Left ventricle myocardium inferior (tissue), 1 donor: ENCODE measurements at places on chromosomes 3 and 15. TPM values are rescaled to one million over a fixed set of nuclear protein-coding genes. Genes with fewer than 3 reads are reported as not detected.

Gene MEX3B
- 2.5 TPM for total RNA-seq

Gene CRABP1
- not detected for total RNA-seq

DNA sequence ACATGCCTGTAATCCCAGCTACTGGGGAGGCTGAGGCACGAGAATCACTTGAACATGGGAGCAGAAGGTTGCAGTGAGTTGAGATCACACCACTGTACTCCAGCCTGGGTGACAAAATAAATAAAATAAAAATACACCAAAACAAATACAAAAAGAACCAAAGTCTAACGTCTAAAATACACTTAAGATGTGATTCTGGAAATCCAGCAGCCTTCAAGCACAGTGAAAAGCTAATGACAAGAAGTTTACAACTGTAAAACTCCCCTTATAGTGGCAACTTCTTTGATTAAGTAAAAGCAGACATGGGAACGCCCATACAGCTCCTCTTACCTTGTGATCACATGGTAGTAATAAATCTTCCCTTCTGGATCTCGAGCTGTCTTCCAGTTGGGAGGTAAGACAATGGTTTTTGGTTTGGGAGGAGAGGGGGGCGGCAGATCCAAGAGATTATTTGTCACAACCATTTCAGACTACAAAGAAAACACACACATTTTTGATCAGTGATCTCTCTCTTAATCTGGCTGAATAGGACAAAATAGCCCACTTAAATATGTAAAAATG lies 62.8 kb downstream of the NBEAL2 start:
- no peaks in the 10 kb centered on the region for H3K4me1 ChIP-seq
- H3K4me3 ChIP-seq: no peak overlapping the region
- H3K36me3 ChIP-seq: peaks cover 75% of the 10 kb centered on the region
- no peak overlapping the region for H3K27ac ChIP-seq
- H3K27me3 ChIP-seq: no peaks in the 10 kb centered on the region

- no peaks in the 10 kb centered on the region for H3K36me3 ChIP-seq
- H3K27me3 ChIP-seq: no peaks in the 10 kb centered on the region
- DNase-seq: no peak
- peak overlapping the region; percentile 18 for H3K27ac ChIP-seq
Measured at GRCh38 chr15:80489030-80489594, 84.9 kb downstream of the ARNT2 start.

DNA sequence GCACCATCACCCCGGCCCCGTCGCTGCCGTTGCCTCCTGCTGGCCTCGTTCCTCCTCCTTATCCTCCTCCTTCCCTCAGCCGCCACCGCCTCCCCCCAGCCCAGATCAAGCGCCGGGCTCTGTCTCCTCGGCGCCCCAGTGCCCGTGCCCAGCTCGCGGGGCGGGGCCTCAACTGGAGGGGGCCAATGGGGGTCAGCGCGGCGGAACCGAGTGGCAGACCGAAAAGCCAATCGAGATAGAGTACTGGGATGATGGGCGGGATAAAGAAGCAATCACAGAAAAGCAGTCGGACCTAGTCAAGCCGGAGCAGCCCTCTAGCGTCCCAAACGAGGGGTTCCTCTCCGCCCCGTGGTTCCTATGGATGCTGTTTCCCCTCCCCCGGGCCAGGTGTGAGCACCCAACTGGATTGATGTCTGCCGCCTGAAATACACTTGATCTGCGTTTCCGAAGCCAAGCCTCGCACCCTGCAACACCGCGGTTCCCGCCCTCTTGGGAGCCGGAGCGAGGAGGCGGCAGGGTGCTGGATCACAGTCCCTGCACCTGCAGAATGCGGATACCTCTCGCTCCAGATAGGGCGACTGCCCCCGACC lies at the start of gene FRMD5:
FRMD5 (minus strand) TSS at position 121 of the 590 bp plus-strand sequence.
- H3K27me3 ChIP-seq: peaks cover 71% of the 10 kb centered on the region
- H3K27ac ChIP-seq: peak within 1 kb of the TSS; percentile 64
- peaks cover 25% of the 10 kb centered on the region for H3K4me1 ChIP-seq
- no peaks in the 10 kb centered on the region for H3K36me3 ChIP-seq
